ENCODE measurements at places on chromosomes 16 and 17.

DNA sequence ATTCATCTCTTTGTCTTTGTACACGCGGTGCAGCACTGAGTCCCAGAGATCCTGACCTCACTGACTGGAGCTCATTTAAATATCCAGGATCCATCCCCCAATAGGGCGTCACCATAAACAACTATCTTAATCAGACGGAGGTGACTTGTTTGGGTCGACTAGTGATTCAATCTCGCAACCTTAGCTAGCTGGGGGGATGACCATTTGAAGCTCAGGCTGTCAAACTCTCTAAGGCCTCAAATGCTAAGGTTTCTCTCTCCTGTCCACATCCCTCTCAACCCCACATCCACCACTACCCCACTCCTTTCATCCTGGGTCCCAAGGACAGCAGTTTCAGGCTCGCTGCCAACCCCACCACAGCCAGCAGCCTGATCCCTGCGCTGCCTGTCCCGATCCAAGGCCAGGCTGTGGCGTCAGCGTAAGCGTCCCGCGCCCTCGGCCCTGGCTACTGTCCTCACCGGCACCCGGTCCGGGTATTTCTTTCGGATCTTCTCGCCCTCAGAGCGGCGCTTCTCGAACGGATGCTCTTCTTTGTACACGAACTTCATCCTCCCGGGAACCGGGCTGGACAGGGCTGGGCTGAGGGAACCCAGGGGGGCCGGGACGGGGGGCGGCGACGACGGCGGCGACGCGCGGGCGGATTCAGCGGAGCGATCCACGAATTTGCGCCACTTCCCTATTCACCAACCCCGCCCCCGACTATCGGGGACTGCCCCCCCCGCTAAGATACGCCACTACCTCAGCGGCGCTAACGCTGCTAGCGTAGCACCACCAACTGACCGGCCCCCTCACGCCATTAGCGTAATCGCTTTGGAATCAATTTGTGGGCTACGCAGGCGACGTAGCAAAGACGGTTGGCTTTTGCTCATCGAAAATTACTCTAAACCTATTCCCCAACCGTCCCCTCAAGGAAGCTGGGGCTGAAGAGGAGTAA lies at the start of gene GABARAP:
Gene GABARAP (minus strand): TSS at position 667 of the 934 bp plus-strand sequence. CDS start 119 bp downstream, at position 548.
- DNase-seq, result peak; percentile 61

GRCh38 chr17:13939222-13939621 lies 130.1 kb upstream of the COX10 start:
- DNase-seq, result no peak

GRCh38 chr17:51611585-51611984 lies 351.2 kb downstream of the UTP18 start:
- no peak for DNase-seq

- DNase-seq, result no peak
Measured at GRCh38 chr16:85188822-85189672, 76.8 kb upstream of the CIBAR2 start.

GRCh38 chr17:15941781-15942180 lies 3.1 kb upstream of the ADORA2B start:
- DNase-seq, result no peak

DNA sequence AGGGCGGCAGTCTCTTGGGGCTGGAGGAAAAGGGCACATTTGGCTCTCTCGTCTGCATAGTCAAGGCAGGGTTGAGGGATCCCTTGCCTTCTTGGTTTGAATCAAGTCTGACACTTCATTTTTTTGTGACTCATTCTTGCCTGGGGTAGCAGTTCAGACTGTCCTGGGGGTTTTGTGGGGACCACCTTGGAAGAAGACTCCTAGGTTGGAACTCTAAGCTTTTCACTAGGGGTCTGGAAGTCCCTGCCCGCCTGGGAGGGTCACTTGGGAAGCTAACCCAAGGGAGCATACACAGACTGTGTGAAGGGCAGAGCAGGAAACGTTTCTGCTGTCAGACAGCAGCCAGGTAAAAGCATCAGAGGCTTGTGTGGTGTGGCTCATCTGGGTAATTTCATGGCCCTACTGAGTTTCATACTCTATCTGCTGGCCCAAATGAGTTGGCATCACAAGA lies 11.3 kb downstream of the YPEL2 start:
- no peak for DNase-seq

All from HuH-7 (cell line).